AG10803 (cell line): ENCODE measurements at places on chromosomes 6 and 20.

DNA sequence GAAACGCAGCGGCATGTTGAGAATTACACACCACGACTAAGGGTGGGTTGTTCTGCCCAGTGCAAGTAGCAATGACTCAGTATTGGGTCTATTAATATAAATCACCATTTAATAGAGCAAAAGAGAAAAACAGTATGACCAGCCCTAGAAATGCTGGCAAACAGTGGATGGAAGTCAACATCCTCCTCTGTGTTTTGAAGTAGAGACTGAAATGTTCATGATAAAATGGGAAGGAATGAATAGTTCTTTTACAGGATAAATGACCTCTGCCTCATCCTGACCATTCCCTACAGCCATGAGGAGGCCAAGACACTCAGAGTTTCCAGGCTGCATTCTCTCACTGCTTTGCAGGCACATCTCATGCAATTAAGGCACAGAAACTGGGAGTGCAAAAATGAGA is 111.8 kb downstream of the PSMB1 start:
- no peak for DNase-seq

DNA sequence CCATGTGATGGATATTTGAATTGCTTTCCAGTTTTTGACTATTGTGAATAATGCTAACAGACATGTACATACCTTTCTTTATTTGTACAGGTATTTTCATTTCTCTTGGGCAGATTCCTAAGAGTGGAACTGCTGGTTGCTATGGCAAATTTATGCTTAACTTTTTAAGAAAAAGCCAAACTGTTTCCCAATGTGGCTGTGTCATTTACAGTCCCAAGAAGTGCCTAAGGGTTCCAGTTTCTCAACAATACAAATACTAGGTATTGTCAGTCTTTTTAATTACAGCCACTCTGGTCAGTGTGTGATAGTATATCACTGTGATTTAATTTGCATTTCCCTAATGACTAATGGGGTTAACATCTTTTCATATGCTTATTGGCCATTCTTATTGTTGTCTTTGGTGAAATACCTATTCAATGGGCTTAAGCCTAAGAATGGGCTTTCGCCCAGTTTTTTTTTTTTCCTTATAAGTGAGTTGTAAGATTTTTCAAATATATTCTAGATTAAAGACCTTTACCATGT is 10.3 kb downstream of the REPS1 start:
- no peak for DNase-seq

DNA sequence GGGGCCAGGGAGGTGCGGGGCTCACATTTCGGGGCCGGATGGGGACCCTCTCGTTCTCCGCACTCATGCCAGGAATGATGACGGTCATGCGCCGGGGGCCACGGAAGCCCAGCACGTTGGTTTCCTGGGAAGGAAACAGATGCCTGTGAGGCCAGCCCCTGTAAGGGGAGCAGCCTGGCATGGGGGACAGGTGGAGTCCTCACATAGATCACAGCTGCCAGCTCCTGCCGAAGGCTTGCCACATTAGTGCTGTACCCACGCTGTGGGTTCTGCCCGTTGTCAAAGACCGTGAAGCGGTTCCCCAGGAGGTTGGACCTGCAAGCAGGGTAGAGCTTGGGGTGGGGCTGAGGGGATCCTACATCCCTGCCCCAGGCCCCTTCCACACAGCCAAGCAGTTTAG is 6.7 kb upstream of the TEAD3 start:
- DNase-seq: no peak

DNA sequence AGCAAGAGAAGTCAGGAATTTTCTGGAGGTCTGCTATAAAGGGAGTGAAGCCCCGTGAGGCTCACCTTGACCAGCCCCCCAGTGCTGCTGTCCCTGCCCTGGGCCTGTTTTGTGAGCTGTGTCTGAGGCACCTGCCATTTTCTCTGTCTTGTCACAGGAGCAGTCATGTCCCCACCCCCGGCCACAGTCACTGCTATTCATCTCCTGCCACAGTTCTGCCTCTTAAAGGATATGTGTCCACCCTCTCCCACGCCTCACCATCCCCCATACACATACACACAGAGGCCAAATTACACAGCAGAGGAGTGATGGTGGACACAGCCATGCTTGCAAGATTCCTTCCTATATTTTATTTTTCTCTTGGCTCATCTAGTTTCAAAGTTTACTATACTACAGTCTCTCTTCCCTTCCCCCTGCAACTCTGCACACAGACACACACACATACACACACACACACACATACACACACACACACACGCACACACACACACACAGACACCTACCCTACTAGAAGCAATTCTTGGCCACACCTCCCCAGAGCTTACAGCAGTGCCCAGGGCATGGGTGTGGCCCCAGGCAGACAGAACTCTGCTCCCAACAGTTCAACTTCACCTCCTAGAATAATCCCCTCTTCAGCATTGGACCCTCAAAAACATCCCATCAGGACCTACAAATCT is 68.7 kb upstream of the TAB2 start:
- no peak for DNase-seq

DNA sequence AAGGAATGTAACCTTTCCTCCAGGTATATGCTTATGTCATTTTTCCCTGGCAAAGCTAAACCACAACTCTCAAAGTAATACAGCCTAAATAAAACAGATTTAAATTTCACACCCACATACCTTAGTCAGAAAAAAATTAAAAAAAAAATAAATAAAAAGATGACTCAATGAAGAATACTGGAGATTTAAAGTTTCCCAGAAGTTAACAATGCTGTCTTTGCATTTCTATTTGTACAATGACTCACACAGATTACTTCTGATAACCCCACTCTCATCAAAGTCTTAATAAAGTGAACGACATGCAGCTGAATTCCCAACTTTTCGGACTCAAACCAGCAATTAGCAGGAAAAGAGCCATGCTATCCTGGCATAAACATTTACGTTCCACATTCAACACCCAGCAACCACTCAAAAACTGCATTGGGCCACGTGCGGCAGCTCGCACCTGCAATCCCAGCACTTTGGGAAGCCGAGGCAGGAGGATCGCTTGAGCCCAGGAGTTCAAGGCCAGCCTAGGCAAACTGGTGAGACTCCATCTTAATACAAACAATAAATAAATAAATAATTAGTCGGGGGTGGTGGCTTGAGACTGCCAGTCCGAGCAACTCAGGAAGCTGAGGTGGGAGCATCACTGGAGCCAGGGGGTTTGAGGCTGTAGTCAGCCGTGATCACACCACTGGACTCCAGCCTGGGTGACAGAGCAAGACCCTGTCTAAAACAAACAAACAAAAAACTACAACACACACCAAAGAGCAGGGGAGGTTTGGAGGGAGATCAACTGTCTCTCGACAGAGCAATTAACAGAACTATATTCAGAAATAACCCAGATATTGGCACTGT is 130.5 kb downstream of the WDR27 start:
- DNase-seq: no peak
